Activated naive CD4-positive, alpha-beta T cell treated with anti-CD3 and anti-CD28 coated beads, Interleukin-2, amount 50 U/mL, for 72 hours (primary cell): ENCODE measurements at places on chromosomes 2 and 18.

GRCh38 chr2:158753641-158754611, 41.2 kb upstream of the DAPL1 start:
- DNase-seq, result peak; percentile 28

GRCh38 chr2:109242654-109243331, 113.8 kb downstream of the SH3RF3 start:
- no peak for DNase-seq

- DNase-seq, result no peak
These were observed 229.2 kb downstream of the GLI2 start for GRCh38 chr2:120964819-120965218.

- DNase-seq, result no peak
These were observed 33.9 kb upstream of the FHL2 start for GRCh38 chr2:105432749-105433148.

- DNase-seq, result no peak
These were observed 91.0 kb downstream of the EPB41L5 start for GRCh38 chr2:120103723-120104467.

GRCh38 chr2:207934720-207935119, 90.6 kb downstream of the PLEKHM3 start:
- DNase-seq, result no peak

DNA sequence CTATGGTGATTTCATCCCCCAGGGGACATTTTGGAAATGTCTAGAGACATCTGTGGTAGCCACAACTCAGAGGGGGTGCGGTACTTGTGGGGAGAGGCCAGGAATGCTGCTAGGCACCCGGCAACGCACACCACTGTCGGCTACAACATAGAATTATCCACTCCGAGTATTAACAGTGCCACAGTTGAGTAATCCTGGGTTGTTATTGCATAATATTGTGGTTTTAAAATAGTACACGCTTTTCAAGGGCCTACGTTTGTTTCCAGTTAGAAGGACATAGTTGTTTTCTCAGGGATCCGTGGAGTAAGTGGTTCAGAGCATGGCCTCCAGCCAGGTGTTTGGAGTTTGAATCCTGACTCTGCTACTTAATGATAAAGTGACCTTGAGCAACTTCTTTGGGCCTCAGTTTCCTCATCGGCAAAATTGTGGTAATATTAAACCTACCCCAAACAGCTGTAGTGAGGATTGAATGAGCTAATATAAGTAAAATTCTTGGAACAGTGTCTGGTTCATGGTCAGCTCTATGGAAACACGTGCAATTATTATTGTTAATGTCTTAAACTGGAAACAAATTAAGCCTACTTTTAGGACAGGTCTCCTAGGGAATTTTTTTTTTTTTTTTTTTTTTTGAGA, 24.5 kb downstream of the CYP27A1 start:
- DNase-seq, result no peak

DNA sequence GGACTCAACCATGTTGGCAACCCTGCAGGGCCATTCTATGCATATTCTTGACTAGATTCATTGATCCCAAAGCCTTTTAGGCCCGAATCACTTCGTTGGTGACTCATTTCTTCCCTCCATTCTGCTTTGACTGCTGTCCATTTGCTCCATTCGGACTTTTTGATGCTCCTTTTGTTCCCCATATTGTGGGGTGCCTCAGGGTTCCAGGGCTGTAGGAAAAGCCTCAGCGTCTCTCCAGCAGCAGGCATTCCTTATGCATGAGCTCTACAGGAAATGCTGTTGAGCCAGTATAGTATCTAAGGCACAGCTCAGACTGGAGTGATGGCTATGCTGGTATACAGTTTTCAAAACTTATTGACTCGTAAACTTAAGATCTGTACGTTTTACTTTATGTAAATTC, 292.6 kb downstream of the PRKCE start:
- no peak for DNase-seq

DNA sequence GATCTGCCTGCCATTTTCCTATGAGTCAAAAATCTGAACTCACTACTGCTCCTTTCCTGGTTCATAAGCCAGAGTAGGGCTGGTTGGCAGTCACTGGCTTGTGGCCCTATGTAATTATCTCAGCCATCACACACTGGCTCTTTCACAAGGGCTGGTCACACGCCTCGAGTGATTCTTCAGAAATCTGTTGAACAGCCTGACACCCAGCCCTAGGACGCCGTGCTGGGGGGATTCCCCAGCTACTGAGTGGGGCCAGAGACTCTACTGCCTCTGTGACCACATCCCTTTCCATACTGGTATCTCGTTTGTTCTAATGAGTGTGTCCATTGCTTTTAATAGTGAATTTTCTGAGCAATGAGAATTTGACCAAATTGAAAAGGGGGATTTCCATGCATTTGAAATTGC, 45.8 kb upstream of the RBM44 start:
- no peak for DNase-seq

GRCh38 chr2:38174131-38174530, 98.2 kb upstream of the CYP1B1 start:
- no peak for DNase-seq

GRCh38 chr2:65298089-65298488, 70.5 kb downstream of the ACTR2 start:
- DNase-seq, result no peak

DNA sequence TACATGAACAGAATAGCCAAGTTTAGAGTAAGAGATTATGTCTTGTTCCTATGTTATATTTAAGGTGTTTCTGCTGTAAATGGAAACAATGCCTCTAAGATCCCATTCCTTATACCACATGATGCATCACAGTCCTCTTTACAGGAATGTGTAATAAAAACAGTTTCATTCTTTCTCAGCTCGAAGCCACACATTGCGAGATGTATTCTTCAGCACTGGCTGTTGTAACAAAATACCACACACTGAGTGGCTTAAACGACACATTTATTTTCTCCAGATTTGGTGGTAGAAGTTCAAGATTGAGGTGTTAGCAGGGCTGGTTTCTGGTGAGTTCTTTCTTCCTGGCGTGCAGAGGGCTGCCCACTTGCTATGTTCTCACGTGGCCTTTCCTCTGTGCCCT, 246.2 kb downstream of the SOCS6 start:
- DNase-seq, result no peak

GRCh38 chr18:33641141-33641540, 63.1 kb downstream of the ASXL3 start:
- DNase-seq, result no peak

DNA sequence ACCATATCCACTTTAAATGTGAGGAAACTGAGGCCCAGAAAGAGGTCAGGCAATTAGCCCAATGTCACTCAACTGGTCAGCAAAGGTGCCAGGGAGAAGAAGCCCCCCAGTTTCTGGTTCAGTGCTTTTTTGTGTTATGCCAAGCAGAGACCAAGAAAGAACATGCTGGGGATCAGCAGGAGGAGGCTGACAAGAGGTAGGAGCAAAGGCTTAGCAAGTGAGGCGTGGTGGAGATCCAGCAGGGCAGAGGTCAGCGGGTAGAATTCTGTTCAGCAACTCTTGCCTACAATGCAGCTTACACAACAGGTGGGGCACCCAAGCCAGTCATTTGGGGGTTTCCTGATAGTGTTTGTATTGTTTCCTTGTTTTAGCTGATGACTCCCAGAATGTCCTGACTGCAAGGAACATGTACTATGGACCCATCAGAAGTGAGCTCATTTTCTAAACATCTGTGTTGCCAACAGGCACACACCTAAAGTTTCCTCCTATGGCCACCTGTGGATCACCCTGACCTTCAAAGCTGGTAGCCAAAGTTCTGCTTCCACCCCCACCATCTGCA, 28.2 kb downstream of the LPIN2 start:
- DNase-seq, result no peak

DNA sequence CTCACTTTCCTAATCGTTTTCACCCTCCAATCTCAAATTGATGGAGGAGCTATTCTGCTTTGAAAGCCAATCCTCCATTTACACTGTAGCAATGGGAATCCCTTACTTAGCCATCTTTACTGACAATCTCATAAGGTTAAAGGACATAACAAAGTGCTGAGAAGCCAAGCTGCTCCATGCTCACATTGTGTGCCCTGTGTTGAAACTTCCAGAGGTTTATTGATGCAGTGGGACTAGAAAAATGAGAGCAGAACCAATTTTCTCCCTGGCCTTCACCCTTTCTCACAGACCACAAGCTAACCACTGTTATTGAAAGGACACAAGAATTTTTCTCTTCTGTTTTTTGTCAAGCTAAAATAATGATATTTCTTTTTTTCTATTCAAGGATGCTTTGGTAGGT, 63.8 kb downstream of the CSRNP3 start:
- DNase-seq, result no peak

DNA sequence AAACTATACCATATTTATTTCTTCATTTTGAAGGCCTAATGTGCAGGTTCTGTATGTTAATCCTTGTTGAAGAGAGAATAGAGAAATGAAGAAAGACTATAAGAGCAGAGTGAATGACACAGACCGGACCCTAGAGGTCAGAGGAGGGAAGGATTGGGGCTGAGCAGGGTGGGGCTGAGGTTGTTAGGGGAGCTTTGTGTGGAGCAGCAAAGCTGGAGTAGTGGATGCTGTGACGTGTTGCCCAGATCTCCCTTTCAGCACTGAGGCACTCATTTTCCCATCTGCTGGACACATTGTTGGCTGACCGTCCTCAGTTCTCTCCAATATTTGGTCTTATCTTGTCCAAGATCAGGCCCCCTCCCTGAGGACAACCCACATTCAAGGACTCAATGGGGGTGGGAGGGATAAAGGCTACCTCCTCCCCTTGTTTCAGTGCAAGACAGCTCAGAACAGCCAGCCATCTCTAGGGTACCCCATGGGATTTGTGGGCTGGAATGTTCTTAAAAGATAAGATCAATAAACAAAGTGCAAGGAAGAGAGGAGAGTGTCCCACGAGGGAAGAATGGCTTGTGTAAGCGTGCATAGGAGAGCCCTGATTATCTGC, 143.6 kb downstream of the TDRD15 start:
- no peak for DNase-seq

- DNase-seq, result no peak
These were observed 63.6 kb downstream of the CIB4 start for GRCh38 chr2:26577442-26578112.

DNA sequence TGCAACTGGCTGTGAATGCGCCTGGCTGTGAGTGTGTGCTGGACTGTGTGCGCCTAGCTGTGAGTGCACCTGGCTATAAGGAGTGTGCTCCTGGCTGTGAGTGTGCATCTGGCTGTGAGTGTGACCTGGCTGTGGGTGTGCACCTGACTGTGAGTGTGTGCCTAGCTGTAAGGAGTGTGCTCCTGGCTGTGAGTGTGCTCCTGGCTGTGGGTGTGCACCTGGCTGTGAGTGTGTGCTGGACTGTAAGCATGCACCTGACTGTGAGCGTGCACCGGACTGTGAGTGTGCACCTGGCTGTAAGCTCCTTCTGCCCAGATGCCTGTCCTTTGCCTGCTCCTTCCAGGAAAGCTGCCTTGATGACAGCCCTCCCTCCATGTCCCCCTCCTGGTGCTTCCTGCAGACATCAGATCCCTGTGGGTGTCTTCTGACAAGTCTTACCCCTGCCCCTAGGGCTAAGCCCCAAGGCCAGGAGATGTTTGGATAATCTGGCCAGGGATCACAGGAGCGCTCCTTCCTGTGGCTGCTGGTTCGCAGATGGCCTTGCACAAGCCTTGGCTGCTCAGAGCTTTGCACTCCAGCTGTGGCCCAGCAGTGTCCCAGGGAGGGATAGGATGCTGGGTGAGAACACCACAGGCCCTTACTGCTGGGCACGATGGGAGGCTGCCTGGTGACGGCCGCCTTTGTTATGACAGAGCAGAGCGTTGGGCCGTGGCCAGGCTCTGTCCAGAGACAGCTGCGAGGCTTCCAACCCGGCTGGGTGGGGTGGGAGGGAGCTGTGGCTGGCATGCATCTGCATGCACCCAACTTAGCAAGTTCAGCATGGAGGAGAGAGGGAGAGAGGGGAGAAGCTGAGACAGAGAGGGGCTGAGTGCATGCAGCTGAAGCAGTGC, 89.9 kb downstream of the GLI2 start:
- DNase-seq, result no peak

DNA sequence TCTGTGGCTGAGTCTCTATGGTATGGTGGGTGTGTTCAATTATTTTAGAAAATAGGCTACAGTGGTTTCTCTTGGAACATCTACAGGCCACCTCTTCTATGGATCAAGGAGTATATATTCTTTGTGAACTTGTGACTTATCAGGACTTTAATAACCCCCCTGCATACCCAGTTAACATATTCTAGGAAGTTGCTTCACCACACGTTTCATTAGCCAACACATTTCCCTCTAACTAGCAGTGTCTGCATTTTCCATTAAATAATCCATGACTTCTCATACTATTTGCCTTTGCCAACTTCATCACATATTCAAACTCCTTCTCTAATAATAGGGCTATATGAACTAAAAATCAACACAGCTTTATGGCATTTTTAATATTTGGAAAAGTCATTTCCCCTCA, 187.6 kb upstream of the ARL4C start:
- DNase-seq, result no peak

GRCh38 chr2:133943108-133943507, 310.8 kb upstream of the MGAT5 start:
- DNase-seq, result no peak

DNA sequence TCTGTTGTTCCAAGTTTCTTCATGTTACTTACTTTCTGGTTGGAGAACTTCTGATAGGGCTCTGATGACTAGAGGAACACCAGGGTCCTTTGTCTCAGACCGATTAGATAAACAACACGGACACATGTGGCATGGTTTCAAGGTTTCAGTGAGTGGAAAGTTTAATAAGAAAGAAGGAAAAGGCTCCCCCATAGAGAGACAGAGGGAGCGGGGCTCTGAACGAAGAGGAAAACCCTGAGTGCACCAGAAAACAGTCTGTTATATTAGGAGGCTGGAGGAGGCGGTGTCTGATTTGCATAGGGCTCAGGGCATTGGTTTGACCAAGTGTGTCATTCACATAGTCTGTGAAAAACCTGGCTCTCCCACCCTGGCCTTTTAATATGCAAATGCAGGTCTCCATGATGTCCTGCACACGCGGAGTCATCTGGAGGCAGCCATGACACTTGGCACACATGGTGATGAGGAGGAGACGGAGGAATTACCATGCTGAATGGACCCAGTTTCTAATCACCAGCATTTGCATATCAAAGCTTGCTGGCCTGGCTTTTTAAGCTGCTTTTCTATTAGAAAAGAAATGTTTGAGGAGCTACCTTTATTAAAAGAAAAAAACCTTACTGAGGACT, 94.2 kb downstream of the PTPN4 start:
- DNase-seq, result no peak

DNA sequence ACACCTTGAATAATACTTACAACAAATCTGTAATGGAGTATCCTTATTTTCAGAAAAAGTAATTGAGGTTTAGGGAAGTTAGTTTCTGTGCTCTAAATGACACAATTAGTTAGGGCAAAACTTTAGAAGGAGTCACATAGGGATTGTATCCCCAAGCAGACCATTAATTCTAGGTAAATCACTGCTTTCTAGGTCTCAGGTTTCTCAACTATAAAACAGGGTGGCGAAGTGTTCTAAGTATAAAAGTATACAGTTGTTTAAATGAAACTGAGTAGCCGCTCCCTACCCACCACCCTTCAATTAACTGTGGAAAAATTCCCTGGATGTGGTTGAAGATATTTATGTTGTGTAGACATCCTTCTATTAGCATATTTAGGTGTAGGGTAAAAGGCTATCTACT, 19.9 kb upstream of the TMEM178A start:
- DNase-seq, result no peak

- no peak for DNase-seq
These were observed 583.4 kb downstream of the KCNJ3 start for GRCh38 chr2:155281907-155282306.

- peak; percentile 35 for DNase-seq
These were observed 166.3 kb upstream of the SERTAD2 start for GRCh38 chr2:64819774-64820688.
